Stimulated activated CD8-positive, alpha-beta memory T cell treated with anti-CD3 and anti-CD28 coated beads, Interleukin-15, amount 100 ng/mL, for 4 hours (primary cell): ENCODE measurements at places on chromosomes 1 and 21.

DNA sequence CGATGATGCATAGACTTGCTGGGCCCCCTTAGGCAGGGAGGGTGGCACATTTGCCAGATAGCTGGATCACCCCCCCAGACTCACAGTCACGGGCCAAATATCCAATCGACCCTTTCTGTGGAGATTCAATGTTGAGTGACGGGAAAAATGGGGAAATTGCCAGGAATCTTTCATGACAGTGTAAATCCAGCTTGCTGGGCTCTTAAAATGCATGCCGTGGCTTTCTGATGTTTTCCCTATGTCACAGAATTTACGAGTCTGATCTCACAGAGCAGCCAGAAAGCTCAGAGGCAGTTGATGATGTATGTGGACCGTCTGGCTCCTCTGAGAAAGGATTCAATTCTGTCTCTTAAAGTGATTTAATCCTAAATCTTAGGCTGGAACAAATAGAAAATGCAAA lies 150.1 kb upstream of the ZNF644 start:
- no peak for DNase-seq

DNA sequence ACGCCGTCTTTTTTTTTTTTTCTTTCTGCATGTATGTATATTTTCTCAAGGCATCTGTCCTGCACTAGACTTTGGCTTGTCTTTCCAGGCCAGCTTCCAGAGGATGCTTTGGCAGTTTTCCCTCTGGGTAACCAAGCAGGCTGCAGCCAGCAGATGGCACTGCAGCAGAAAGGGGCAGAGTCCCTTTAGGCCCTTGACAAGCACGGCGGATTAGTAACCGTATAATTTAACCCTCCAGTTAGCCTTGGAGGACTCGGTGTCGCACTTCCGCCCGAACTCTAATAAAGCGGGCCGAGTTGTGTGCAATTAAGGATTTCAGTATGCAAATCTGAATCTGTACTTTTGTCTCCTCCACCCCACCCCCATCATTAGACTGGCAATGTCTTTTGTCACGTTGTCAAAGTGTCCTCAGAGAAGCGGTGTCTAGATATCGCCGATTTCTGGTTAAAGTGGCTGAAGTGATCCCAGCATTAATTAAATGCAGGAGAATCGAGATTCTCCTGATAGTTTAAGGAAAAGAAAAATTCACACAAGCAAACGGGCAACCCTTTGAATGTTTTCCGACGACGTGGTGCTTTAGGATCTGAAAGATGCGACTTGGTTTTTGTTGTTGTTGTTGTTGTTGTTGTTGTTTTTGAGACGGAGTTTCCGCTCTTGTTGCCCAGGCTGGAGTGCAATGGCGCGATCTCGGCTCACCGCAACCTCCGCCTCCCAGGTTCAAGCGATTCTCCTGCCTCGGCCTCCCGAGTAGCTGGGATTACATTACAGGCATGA lies 1.1 kb upstream of the TMEM167B start:
- no peak for DNase-seq

GRCh38 chr1:21638531-21639341 lies 30.4 kb downstream of the RAP1GAP start:
- no peak for DNase-seq

GRCh38 chr1:203464743-203465142 lies 10.9 kb upstream of the PRELP start:
- no peak for DNase-seq

DNA sequence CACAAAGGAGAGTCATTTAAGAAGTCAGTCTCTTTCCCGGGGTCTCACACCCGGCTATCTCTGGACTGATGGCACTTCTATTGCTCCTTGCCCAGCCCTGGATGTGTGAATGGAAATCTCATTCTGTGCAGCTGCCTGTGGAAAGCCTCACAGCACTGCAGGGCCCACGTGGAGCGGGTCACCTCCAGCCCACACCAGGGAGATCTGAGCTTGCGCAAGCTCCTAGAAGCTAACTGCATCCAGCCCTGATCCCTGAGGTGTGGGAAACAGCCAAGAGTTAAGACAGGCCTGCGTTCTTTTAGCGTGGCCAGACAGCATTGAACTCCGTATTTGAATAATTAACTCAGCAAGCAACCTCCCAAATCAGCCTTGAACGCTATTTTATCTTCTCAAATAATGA lies 150.5 kb downstream of the LRIG2 start:
- no peak for DNase-seq

DNA sequence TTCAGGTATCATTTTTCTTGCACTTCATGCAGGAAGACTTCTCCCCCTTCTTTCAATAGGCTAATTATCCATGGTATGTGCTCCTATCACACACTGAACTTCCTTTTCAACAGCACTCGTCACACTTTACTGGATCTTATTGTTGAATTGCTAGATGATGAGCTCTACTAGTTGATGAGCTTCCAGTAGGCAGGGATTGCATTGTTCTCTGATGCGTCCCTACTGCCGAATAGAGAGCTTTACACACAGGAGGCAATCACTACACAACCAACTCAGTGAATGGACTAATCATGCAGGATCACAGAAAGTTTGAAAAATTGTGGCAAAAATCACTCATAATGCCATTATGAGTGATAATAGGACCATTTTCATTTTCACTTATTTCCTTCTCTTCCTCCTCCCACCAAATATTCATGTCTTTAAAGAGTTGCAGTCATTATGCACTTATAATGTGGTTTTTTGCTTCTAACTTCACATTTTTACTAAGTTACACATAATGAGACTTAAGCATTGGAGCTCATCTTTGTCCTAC lies 128.1 kb upstream of the ZNF648 start:
- no peak for DNase-seq

GRCh38 chr1:225467193-225468020 lies 39.6 kb upstream of the LBR start:
- DNase-seq: peak; percentile 61

GRCh38 chr1:181350131-181350530 lies 133.2 kb upstream of the CACNA1E start:
- DNase-seq: no peak

DNA sequence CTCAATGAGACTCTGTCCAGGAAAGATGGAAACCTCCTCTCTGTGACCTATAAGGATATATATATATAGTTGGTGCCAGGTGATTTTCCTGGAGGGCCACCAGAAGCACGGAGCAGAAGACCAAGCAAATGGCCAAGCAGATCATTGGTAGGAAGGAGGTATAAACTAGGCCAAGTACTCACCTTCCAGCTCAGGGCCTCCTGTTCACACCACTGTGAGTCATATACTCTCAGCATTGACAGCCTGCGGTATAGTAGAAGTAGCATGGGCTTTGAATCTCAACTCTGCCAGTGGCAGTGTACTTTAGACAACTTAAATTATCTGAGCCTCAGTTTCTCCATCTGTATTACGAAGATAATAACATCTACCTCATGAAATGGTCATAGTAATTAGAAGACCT lies 15.4 kb downstream of the IL12RB2 start:
- DNase-seq: no peak

DNA sequence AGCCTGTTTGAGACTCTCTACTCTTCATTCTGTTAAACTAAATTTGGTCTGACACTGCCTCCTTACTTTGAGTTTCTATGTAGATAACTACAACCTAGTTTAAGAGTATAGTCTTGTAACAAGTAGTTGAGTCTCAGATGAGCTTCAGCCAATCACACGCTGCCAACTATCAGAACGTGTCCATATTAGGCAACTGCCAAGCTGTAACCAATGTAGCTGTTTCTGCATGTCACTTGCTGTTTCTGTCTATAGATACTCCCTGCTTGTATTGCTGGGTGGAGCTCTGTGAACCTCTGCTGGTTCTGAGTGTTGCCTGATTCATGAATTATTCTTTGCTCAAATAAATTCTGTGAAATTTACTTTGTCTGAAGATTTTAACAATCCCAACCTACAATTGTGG lies 452.6 kb upstream of the NR5A2 start:
- no peak for DNase-seq

DNA sequence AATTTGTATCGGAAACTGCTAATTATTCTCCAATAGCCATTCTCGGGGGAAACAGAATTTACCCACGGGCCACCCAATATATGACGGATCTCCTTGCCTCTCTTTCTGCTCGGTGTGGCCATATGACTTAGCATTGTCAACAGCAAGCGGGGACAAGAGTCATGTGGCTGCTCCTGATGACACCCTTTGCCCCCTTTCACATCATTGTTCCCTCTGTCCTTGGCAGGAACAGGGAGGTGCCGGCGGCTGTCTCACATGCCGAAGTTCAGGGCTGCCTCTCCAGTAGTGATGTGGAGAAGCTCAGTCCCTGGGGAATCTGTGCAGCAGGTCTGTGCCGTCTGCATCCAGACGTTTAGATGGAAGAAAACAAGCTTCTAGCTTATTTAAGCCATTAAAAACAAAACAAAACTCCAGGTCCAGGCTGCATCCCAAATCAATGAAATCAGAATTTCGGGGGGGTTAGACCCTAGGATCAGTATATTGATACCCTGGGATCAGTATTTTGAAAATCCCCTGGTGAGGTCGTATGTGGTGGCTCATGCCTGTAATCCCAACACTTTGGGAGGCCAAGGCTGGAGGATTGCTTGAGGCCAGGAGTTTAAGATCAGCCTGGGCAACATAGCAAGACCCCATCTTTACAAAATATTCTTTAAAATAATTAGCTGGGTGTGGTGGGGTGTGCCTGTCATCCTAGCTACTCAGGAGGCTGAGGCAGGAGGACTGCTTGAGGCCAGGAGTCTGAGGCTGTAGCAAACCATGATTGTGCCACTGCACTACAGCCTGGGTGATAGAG lies 10.8 kb downstream of the MYOM3 start:
- no peak for DNase-seq

DNA sequence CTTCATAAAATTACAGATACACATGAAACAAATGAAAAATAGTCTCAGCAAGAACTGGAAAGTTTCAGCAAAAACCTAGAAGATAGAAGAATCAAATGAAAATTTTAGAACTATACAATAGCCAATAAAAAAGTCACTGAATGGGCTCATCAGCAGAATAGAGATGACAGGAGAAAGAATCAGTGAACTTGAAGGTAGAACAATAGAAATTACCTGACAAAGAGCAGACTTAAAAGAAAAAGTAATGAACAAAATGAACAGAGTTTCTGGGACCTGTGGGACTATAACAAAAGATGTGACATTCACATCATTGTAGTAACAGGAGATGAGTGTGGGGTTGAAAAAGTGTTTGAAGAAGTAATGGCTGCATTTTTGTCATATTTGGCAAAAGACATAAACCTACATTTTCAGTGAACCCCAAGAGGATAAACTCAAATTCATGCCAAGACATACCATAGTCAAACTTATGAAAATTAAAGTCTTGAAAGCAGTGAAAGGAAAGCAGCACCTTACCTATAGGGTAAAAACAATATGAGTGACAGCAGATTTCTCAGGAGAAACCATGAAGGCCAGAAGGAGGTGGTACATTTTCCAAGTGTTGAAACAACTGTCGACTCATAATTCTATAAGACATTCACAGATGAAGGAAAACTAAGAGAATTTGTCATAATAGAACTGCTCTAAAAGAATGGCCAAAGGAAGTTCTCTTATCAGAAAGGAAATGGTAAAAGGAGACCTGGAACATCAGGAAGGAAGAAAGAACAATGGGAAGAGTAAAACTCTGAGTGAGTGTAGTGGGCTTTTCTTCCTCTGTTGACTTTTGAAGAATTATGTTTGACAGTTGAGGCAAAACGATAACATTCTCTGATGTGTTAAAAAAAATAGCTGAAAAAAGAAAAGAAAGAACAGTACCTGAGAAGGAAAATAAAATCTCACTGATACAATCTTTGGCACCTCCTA lies 23.5 kb downstream of the NTPCR start:
- DNase-seq: no peak

- DNase-seq: no peak
Observed at GRCh38 chr21:35475009-35475408, 425.9 kb upstream of the RUNX1 start.

GRCh38 chr1:195150768-195151167 lies 1457.5 kb downstream of the KCNT2 start:
- no peak for DNase-seq

GRCh38 chr1:112727716-112728115 lies 12.6 kb upstream of the PPM1J start:
- no peak for DNase-seq

DNA sequence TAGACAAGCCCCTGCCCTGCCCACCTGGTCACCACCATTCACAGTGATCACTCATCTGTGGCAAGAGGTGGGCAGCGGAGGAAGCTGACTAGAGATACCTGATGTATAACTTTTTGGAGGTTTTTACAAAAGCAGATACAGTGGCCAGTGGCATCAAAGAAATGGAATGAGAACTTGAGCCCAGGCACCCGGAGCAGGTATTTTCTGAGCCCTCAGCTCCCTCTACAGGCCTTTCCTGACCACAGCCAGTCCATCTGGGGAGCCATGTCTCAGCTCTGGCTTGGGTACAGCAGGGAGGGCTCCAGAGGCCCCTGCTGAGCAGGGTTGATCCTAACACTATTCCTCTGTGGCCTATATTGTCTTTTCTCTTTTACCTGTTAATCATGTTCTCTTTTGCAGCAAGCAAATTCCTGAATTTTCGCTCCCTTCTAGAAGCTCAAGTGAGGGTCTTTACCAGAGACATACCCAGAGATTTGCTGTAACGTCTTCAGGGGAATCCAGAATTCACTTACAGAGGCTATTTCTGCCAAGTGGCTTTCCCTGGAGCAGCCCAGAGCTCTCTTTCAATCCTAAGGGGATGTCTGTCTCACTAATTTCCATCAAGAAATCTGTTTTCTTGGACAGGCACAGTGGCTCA lies 27.3 kb downstream of the GPR157 start:
- DNase-seq: no peak

- no peak for DNase-seq
Observed at GRCh38 chr21:35942211-35943144, 117.8 kb downstream of the SETD4 start.

- DNase-seq: no peak
Observed at GRCh38 chr1:7490576-7490975, 280.5 kb upstream of the VAMP3 start.

GRCh38 chr1:35444519-35444774 lies 112.8 kb downstream of the KIAA0319L start:
- no peak for DNase-seq

GRCh38 chr1:38546636-38547035 lies 312.9 kb downstream of the RRAGC start:
- DNase-seq: no peak

GRCh38 chr1:50929376-50929958 lies 30.6 kb downstream of the FAF1 start:
- no peak for DNase-seq

DNA sequence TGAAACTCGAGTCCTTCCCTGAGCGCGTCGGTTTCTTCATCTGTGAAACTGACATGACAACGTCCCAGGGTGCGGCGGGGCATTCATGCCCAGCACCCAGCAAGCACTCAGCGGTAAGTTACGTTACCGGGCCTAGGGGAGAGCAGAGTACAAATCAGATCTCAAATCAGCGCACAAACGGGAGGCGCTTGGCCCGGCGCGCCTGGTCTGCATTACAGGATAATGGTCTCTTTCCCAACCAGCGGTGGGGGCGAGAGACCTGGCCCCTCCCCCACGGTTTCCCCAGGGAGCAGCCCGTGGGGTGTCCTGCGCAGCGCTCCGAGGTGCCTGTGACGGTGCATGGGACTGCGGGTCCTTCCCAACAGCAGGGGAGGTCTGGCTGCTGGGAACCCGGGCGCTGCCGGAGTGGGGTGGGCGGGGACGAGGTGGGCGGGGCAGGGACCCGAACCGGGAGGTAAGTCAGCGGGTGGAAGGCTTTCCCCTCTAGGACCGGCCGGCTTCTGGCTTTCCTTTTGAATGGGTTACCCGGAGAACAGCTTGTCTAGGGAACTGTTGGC lies 1.0 kb downstream of the TMEM51 start:
- DNase-seq: no peak

GRCh38 chr1:108962681-108963051 lies 618 bp downstream of the CLCC1 start:
- DNase-seq: no peak

- no peak for DNase-seq
Observed at GRCh38 chr1:182203191-182203875, 141.8 kb upstream of the ZNF648 start.

- DNase-seq: no peak
Observed at GRCh38 chr1:45887156-45887842, 83.9 kb downstream of the MAST2 start.
